ENCODE measurements at places on chromosomes 7 and 10.

DNA sequence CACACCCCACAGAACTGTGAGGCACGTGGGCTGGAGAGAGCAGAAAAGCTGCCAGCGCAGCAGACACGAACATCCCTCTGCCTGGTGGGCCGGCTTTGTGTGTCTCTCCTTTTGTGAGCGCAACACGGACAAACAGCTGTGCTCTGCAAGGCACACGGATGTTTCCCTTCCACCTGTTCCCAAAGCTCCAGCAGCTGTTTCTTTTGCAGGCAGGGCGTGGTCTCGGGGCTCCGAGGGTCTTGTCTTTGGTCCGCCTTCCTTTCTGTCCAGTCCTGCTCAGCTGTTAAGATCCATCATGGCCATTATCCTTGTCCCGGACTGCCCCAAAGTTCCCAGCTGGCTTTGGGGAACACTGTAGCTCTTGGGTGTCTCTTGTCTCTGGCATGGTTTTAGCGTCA, 32.7 kb upstream of the SH2B2 start:
- DNase-seq, result no peak

DNA sequence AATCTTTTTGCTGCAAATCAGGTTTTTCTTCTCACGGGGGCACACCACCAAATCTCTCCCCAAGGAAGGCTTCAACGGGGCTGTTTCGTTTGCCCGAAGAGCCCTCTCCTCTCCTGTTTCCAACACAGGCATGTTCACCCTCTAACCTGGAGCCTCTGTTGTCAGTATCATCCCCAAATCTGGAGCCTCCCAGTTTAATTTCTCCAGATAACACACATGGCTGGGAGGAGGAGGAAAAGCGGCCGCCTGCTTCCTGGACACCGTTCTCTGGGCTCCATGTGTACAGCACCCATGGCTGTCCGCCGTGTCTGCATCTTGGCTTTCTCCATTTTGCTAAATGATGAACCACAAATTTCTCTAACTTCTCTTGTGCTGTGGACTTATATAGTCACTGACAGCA, 214.5 kb downstream of the DIP2C start:
- no peak for DNase-seq

DNA sequence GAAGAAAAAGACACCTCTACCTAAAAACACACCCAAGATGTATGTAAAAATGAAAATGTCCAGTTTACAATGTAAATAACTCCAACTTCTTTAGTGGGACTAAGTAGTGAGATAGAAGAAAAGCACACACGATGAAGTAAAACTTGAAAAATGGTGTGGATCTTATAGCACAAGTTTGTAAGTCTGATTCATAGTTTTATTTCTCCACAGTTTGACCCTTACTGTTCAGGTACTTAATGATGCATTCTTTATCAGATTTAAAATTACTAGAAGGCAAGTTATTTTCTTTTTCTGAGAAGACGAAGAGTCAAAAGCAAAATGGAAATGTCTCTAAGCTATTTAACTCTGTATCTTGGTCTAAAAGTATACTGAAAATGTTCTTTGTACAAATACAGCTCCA, 6.1 kb downstream of the NAMPT start:
- DNase-seq, result no peak

DNA sequence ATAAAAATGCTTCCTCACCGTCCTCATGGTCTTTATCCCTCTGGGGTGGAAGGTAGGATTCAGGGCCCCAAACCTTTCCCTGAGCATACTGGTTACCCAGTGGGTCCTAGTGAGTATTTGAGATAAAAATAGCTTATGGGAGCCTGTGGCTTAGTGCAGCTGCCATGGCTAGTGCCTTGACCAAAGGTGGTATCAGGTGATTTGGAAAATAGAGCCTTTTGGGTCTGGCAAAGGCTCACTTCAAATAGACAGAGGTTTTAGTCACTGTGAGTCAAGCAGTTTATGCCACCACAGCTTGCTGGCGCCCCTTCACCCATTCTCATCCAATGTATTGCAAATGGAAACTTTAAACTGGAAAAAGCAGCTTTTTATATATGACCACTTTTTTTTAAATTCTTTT, 30.4 kb downstream of the PLAU start:
- DNase-seq, result no peak

GRCh38 chr7:31613604-31614003, 73.4 kb upstream of the PPP1R17 start:
- DNase-seq, result no peak
